ENCODE measurements at places on chromosomes 7 and 10. TPM values are rescaled to one million over a fixed set of nuclear protein-coding genes. Genes with fewer than 3 reads are reported as not detected.

The PRKG1 gene
- 19.0 TPM for total RNA-seq

GRCh38 chr7:132034748-132035416, 478.5 kb upstream of the PODXL start:
- no peak for DNase-seq

DNA sequence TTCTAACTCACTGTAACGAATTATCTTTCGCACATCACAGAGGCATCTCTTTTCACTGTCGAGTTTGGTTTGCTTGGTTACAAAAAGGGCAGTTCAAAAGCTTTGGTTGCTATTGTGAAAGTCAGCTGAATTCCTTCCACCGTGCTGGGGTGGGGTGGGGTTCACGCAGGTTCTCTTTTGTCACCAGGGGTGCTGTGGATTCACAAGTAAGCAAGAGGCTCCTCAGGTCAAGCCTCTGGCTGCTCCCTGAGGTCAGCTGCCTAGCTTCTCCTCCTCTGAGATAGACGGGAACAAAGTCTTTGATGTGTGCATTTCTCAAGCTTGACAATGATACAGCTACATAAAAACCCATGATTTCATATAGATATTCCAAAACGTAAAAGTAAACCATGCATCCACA, 47.7 kb downstream of the EGFR start:
- peak; percentile 42 for DNase-seq

- DNase-seq, result no peak
These were observed 64.0 kb upstream of the CACUL1 start for GRCh38 chr10:118818621-118819221.
